ENCODE measurements at places on chromosomes 2 and 18. TPM values are rescaled to one million over a fixed set of nuclear protein-coding genes. Genes with fewer than 3 reads are reported as not detected.

FAHD2B gene
- total RNA-seq: 7.5 TPM

CEBPZ gene
- 56.1 TPM for total RNA-seq

SULT1C4 gene
- total RNA-seq: not detected

DDX1 gene
- 58.7 TPM for total RNA-seq

UPP2 gene
- not detected for total RNA-seq

CAPN14 gene
- total RNA-seq: under 0.01 TPM
